Effector memory CD4-positive, alpha-beta T cell (primary cell): ENCODE measurements at places on chromosomes 11 and 22.

DNA sequence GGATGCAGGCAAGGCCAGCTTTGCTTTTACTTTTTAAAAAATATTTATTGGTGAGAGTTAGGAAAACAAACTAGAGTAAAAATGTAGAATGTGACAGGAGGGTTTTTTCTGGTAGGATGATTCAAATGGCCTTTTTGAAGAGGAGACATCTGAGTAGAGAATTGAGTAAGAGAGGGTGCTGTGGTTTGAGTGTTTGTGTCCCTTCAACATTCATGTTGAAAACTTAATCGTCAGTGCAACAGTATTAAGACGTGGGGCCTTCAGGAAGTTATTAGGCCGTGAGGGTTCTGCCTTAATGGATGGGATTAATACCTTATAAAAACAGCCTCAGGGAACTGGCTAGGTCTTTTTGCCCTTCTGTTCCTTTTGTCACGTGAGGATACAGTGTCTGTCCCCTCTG, 288.8 kb upstream of the C11orf87 start:
- no peak for DNase-seq

GRCh38 chr11:13357232-13357631, 79.6 kb downstream of the BMAL1 start:
- DNase-seq: no peak

GRCh38 chr11:75797792-75798191, 17.2 kb upstream of the UVRAG start:
- DNase-seq: no peak

DNA sequence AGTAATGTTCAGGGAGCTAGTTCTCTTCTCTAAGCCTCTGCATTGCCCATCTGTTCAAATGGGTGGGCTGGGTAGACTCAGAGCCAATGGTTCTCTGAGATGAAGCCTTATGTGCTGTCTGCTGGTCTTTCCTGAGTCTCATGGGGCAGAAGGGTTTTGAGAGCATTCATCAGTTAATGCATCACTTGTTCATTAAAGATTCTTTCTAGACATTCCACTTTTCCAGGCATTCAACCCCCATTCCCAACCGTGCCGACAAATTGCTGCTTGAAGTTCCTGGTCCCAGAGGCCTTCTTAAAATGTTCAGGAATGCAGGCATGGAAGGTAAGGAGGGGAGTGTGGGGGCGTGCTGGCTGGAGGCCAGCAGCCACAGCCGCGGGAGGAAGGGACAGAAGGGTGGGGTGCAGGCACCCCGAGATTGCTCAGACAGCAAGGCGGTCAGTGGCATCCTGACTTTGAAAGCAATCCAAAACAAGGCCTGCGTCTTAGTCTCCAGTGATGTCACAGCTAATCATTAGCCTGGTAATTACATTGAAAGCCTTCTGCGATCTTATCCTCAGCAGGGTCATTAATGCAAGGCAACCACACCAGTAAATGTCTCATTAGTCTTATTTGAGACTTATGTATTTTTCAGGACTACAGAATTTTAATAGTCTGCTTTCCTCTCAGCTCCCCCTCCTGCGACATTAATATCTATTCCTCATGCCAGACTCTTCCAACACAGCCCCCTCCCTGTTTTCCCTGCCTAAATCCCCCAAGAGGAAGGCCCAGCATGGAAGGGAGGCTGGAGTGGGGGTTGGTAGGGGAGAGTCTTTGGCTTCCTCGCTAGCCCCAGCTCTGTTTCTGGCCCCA, 328.8 kb downstream of the MIAT start:
- no peak for DNase-seq

GRCh38 chr22:34972191-34972897, 93.6 kb upstream of the ISX start:
- DNase-seq: no peak

DNA sequence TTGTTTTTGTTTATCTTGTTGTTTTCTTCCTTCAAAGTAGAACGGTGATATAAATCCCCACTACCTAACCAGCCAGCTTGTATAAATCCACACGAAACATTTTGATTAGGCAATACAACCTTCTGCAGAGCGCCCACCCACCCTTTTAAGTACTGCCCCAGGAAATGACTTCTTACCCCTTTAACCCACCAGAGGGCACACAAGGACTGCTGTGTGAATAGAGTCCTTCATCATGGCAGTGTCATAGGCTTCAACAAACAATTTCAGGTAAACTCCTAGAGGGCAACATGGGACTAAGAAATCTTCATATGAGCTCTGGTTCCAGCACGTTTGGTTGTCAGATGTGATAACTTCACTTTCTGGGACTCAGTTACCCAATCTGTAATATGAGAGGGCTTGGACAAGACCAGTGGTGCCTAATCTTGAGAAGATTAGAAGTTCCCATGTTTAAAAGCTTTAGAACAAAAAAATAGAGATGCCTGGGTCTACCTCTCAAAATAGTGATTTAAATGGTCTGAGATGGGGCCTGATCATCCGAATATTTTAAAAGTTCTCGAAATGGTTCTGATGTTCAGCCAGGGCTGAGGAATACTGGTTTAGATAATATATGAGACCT, 56.1 kb downstream of the PIWIL4 start:
- no peak for DNase-seq

GRCh38 chr11:104279587-104279986, 115.6 kb upstream of the PDGFD start:
- no peak for DNase-seq

- no peak for DNase-seq
Observed at GRCh38 chr11:59671471-59671870, 2.6 kb upstream of the PATL1 start.

DNA sequence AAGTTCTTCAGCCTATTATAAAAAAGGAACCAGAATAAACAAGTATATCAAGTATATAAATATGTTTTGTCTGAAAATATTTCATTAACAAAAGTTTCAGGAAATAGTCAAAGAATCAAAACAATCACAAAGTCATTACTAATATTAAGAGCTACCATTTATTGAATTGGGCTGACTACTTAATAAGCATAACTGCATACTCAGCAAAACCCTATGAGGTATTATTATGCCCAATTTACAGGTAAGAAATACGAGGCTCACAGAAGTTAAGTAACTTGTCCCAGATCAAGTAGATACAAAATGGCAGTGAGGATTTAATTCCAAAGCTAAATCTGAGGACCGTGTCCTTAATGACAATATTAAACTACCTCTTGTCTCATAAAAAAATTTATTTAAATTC, 52.2 kb downstream of the EIF3M start:
- DNase-seq: no peak

- no peak for DNase-seq
Observed at GRCh38 chr11:123801765-123802164, 4.4 kb downstream of the OR6M1 start.

GRCh38 chr11:58165504-58166106, 23.3 kb upstream of the OR9Q2 start:
- no peak for DNase-seq

DNA sequence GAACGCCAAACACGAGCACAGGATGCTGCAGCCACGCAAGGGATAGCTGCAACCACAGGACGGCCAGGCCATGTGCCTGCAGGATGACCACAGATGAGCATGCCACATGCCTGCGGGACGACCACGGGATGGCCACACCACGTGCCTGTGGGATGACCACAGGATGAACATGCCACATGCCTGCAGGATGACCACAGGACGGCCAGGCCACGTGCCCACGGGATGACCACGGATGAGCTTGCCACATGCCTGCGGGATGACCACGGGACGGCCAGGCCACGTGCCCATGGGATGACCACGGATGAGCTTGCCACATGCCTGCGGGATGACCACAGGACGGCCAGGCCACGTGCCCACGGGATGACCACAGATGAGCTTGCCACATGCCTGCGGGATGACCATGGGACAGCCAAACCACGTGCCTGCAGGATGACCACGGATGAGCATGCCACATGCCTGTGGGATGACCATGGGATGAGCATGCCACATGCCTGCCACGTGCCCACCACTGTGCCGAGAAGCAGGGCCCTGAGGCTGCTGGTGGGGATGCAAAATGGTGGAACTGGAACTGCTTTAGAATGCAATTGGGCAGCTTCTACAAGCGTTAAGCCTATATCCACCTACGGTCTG, 12.8 kb upstream of the MOB2 start:
- DNase-seq: no peak

DNA sequence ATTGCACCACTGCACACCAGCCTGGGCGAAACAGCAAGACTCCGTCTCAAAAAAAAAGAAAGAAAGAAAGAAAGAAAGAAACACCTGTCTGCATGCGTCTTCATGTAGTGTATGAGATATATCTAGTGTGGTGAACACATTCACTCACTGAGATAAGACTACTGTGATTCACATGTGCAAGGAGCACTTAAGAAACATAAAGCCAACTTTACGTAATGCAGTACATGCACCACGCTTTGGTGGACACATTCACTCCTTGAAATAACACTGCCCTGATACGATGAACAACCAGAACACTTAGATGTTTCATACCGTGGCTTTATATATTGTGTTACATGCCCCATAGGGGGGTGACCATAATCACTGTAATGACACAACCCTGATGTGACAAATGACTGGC, 96.0 kb downstream of the MICAL3 start:
- no peak for DNase-seq

DNA sequence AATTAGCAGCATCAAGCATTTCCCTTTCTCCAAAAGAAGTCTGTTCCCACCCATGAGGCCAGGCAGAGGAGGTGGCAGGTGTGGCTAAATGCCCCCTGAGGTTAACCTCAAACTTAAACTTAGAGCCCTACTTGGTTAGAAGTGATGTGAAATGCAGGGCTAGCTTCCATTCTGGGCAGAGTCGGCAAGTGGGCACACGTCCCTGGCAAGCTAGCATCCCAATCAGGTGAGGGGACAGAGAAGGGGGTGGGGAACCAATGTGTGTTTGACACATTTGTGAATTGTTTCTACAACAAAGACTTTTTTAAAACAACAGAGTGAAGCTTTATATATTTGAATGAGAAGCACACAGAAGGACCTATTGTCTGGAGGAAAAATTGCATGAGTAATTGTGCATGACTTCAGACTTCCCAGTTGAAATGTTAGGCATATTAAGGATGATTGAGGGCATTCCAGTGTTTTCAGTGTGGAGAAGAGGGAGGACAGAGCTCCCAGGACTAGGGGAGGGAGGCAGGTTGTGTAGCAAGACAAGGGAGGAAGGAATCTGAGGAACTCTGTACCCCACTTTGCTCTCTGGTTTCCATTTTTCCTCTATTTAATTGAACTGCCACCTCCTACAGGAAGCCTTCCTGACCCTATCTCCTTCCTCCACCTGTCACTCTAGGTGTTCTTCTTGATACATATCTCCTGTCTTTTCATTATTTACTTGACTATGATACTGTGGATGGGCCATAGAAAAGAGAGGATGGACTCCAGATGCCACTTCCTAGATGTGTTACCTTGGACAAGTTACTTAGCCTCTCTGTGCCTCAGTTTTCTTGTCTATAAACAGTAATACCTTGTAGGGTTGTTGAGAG, 83.3 kb upstream of the PICALM start:
- no peak for DNase-seq

DNA sequence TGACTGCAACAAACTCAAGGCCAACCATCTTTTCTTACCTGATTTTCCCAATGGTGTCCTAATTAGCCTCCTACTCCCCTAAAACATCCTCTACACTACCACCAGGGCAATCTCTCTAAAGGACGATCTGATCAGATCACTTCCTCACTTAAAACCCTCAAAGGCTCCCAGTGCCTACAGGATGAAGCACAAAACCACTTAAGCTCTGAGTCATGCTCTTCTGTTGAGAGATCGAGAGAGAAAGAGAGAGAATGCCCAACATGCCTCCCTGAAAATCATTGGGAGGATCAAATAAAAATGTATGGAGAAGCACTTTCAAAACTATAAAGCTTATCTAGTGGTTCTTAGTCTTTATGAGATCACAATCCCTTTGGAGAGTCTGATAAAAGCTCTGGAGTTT, 171.1 kb downstream of the CADM1 start:
- no peak for DNase-seq

DNA sequence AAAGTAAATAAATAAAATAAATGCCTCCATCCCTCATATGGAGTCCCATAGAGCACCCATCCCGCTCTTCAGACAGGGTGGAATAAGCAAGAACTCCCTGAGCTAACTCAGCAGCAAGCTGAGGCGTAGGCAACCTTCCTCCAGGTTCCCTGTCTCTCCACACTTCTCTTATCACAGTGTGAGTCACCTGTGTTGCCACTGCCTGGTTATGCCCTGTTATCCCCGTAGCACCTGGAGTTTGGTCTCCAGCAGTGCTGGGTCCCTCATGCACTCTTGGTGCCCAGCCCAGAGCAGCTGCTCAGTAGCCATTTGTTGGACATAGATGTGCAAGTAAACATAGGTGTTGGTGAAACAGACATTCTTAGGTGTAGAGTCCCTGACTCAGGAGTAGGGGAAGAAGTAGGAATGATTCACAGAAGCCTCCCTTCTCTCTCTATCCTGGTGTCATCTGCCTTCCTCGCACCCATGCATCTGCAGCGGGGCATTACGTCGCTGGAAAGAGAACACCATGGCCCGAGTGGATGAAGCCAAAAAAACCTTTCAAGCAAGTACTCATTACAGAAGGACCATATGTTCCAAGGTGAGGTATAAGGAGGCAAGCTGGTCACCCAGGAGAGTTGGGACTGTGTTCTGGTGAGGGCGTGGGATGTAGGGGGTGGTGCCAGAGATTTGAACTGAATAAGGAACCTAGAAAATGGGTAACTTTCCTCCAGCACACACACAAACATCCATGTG, 56.0 kb downstream of the PISD start:
- DNase-seq: no peak

GRCh38 chr22:37953062-37953436, 352 bp downstream of the C22orf23 start:
- DNase-seq: no peak

DNA sequence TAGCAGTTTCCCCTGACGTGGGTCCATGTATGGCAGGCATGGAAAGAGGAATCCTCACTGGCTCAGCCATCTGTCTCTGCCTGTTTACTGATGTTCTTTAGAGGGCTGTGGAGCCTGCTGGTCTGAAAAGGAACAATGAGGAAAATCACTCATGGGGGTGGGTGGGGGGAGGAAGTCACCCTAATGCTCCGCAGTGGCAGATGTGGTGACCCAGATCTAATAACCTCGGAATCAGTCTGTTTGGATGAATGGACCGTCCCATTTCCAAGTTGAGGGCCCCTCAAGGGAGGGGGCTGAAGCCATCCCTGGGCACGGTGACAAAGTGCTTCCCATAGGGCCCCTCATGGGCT, 4.4 kb downstream of the BCR start:
- no peak for DNase-seq

GRCh38 chr11:66625041-66625751, 8.8 kb downstream of the RBM14 start:
- no peak for DNase-seq

GRCh38 chr11:92556431-92556830, 331.8 kb downstream of the FAT3 start:
- DNase-seq: no peak

- DNase-seq: no peak
Observed at GRCh38 chr11:20672575-20672974, 3.2 kb downstream of the NELL1 start.

- DNase-seq: no peak
Observed at GRCh38 chr11:73480677-73481076, 104.5 kb downstream of the RELT start.

- no peak for DNase-seq
Observed at GRCh38 chr11:78763664-78764063, 189.0 kb upstream of the NARS2 start.
